ENCODE measurements at places on chromosomes 3 and 15.

GRCh38 chr3:147737376-147737775 lies 328.2 kb downstream of the ZIC1 start:
- no peak for DNase-seq

DNA sequence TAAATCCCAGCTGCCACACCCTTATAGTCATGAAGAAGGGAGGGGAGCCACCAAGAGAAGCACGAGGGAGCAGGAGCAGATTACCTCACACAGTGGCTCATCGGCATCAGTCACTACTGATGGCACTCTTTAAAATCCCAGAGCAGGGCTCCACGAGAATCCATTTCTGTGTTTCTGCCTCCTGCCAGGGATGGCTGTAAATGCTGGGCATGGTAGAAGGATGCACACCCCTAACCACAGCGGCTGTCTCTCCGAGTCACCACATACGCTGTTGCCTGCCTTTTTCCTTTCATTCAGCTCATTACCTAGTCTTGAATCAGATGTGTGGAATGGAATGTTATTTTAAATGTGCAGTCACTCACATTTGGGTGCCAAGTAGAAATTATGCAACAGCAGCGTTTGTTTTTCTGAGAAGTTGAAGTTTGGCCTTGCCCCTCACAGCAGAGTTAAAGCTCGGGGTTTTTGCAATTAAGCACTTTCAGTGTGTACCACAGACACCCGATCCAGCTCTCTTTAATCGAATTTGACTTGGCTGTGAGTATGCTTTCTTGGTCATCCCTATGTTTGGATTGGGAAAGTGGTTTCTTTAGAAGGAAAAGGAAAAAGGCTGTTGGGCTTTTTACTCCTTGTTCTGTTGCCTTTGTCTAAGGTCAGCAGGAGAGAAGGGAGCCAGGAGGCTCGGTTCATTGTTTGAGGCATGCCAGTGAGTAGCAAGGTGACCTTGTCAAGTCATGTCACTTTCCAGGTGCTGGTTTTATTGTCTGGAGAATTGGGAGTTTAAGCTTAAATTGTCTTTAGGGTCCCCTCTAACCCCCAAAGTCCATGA lies 284.2 kb upstream of the TPM1 start:
- DNase-seq, result no peak

DNA sequence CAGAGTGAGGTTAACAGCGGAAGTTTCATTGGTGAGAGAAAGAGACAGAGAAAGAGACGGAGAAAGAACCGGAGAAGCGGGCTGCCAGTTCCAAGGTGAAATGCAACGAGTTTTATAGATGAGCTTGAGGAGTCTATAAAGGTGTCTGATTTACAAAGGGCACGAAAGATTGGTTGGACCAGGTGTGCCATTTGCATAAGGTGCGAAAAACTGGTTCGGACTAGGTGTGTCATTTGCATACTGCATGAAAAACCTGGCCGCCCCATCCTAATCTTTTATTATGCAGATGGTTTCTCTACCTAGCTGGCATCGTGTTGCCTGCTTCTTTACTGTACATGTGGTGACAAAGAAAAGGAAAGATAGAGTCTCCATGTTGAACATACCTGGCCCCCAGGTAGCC lies 253.8 kb upstream of the IGF1R start:
- DNase-seq, result no peak

DNA sequence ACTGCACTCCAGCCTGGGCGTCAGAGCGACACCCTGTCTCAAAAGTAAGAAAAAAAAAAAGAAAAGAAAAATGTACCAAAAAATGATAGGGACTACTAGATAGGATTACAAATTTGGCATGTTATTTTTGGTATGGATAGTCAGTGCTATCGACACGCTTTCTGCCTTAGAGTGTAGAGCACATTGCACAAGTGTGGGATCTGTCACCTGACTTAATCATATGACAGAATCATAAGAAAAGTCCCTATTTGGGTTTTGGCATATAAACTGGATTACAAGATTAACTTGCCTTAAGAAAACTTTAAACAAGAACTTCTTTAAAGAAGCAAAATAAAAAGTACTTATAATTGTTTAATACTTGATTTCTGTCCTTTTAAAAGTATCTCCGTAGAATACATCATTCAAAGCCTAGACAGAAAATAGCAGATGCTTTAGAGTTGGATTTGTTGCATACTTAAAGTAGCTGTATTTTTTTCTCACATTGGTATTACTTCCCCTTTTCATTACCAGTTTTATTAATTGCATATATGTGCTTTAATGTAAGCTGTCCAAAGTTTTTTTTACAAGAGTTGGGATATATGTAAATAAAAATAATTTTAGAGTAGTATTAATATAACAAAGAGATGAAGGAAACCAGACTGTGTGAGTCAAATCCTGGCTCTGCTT lies 7.8 kb downstream of the ATP6V1A start:
- DNase-seq, result no peak

DNA sequence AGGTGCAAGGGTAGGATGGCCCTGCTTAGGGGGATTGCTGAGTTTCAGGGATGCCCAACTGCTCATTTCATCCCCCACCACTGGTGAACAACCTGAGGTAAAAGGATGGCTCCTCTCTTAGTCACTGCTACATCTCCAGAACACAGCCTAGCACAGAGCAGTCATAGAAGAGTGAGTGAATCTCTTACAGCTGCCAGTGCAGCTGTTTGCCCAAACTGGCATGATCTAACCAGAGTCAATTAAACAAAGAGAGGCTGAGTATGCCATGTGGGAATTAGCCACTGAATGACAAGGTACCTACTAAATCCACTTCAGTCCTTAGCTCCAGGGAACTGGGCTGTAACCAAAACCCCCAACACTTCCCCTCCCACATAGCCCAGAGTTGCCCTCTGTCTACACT lies 6.8 kb upstream of the NCKIPSD start:
- DNase-seq, result no peak

GRCh38 chr3:31390466-31390865 lies 142.3 kb upstream of the STT3B start:
- no peak for DNase-seq

- DNase-seq, result no peak
Observed at GRCh38 chr3:109175411-109175810, 38.9 kb downstream of the C3orf85 start.

- DNase-seq, result no peak
Observed at GRCh38 chr3:163562625-163563024, 1515.7 kb downstream of the SI start.

- DNase-seq, result no peak
Observed at GRCh38 chr3:4926892-4927291, 52.3 kb upstream of the BHLHE40 start.

DNA sequence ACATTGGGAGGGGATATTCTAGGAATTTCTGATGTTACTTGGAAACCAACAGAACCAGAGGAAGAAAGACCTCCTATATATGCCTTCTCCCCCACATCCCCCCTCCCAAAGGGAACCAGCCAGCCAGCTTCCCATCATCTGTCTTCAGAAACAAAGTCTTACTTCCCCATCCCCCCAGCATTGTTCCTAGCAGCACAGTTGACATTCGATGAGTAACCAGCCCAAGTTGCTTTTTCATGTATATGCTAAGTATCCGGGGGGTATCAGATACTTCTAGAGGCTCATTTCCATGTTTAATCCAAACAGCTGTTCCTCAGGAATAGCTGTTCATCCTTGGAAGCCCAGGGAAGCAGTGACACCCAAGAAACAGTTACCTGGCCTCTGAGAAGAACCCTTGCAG lies 16.0 kb downstream of the RMDN3 start:
- DNase-seq, result no peak

- DNase-seq, result no peak
Observed at GRCh38 chr3:196688349-196688748, 23.7 kb downstream of the CEP19 start.

DNA sequence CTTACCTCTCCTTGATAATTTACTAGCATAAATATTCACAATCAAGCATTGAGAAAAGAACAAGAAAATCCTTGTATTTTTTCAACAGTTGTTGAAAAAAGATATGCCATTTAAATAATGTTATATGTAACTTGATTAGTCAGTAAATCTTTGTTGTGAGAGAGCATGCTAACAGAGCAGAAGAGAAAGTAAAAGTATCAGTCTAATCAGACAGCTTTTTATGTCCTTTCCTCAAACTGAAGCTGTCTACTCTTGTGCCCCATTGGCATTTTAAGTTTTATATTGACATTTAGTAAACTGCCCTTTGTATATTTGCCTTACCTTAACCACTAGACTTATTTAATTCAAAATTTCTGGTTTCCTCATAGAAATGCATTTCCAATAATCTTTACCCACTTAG lies 668.7 kb downstream of the OTOL1 start:
- no peak for DNase-seq

Measured in stimulated activated CD4-positive, alpha-beta T cell treated with anti-CD3 and anti-CD28 coated beads, TNF-alpha, amount 100 ng/mL, for 1 hour (primary cell).